Amygdala (tissue), 56 donors: ENCODE measurements at places on chromosomes 7 and 10.

- peak; percentile 66 for DNase-seq
Measured at GRCh38 chr10:96043033-96043892, at the start of gene CCNJ. TSS of gene CCNJ (plus strand) at chr10:96043583. CDS start at chr10:96044394, 811 bp downstream.

DNA sequence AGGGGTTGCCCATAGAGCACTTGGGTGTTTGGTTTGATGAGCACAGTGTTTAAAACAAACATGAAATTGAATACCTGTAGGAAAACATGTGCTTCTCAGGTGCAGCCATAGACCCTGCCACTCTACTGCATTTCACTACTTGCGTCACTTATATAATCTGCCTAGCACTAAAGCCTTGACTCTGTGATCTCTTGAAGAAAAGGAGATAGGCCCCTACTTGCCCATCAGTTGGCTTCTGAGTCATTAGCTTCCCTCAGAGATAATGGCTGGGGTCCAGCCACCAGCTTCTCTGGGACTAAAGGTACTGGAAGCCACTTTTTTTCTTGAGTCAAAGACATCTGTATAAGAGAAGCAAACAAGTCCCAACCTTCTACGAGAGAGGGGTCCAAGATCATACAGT, 45.9 kb upstream of the BTRC start:
- DNase-seq = no peak

DNA sequence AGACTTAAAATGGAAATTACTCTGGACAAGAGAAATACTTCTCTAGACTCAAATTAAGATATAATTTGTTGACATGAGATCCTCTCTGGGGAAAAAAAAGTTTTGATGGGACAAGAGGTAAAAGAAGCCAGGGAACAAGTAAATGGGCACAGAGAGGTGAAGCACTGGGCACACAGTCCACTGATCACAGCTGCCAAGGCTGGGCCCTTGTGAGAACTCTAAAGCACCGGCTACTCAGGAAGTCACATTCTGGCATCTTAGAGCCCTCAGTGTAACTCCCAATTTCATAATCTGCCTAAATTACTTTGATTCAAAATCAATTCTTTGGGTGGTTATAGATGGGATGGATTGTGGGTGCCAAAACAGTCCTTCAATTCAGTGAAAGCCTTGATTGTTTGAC, 123.2 kb upstream of the CACNA2D1 start:
- DNase-seq = no peak

DNA sequence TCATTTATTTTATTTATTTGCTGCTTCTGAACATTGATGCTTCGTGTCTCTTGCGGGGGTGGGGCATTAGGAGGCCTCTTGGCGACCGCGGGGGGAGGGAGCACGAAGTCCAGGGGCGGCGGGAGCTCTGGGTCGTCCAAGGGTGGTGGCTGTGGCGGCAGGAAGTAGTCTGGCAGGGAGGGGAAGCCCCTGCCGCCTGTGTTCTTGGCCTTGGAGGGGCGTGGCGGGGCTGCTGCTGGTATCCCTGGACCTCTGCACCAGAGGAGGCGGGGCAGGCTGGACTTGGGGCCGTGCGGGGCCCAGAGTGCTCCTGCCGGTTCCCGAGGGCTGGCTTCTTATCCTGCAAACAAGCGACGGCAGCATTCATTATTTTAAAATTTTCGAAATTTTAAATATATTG, 70.5 kb upstream of the ABI1 start:
- DNase-seq = no peak

DNA sequence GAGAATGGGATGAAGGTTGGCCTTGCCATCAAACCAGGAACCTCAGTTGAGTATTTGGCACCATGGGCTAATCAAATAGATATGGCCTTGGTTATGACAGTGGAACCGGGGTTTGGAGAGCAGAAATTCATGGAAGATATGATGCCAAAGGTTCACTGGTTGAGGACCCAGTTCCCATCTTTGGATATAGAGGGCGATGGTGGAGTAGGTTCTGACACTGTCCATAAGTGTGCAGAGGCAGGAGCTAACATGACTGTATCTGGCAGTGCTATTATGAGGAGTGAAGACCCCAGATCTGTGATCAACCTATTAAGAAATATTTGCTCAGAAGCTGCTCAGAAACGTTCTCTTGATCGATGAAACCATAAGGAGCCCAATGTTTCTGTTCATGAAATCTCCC, 637 bp downstream of the RPEL1 start:
- no peak for DNase-seq

- no peak for DNase-seq
Measured at GRCh38 chr7:40978047-40978446, 724.8 kb downstream of the INHBA start.

DNA sequence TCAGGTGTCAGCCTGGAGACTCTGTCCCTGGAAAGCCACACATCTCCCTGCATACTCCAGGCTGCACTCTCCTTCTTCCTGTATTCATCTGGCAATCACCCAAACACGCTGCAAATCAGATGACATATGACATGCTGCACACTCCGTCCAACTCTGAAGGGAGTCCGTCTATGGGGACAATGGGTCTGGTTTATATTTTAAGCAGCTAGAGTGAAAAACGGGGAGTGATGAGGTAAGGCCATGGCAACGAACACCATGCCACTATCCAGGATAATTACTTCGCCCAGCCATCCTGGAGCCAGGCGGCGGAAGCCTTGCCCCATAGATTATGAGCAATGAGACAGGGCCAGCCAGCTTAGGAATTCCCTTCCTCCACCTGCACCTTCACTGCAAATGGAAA, 140.1 kb downstream of the PLXNA4 start:
- no peak for DNase-seq

DNA sequence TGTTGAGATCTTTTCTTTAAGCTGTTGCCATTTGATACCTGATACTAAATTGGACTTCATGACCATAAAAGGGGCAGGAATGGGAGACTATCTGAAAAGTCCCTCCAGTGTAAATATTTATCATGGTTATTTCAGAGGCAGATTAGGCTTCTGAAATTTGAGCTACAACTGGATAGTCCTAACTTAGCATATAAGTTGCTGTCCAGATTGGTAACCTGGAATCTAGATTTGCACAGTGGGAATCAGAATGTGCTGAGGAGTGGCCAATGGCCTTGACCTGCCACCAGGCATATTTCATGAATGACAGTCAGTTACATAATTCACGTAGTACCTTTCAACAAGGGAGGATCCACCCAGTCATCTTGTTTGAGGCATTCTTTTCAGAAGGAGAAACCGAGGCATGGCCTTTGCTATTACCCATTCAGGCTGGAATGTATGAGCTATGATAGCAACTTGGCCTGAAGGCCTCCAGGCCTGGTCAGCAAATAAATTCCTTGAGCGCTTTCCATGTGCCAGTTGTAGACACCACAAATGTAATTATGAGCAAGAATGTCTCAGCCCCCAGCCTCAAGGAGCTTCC, 80.0 kb downstream of the EEPD1 start:
- DNase-seq = no peak

DNA sequence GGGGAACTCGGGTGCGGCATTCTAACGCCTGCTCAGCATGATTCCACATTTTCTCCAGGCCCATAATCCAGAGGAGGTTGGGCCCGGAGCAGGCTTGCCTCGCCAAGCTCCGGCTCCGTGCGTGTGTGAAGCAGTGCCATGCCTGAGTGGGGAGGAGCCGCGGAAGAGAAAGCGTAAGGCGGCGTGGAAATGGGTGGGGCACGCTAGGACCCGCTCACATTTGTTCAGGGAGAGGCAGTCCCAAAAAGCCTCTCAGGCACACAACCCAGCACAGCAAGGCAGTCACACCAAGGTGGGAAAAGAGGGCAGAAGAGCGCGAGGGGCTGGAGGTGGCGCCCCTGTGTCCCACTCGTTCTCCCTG, 695 bp upstream of the VDAC2 start:
- peak; percentile 63 for DNase-seq

DNA sequence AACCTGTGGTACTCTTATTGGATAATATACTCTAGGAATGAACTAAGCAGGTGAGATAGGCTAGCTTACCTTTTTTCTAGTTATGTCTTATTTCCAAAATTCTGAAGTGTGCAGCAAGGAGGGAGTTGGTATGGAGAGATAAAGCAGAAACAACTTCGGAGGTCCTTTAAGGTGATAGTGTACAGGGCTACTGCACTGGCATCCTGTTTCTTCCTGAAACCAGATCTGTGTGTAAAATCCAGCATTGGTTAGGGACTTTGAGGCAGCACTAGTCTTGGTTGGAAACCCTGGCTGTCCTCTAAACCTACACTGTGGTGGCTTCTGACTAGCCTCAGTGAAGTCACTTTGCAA, 66.9 kb upstream of the STRIP2 start:
- no peak for DNase-seq

- DNase-seq = no peak
Measured at GRCh38 chr7:148931470-148931869, 47.4 kb upstream of the EZH2 start.
